Thyroid gland (tissue), 4 donors: ENCODE measurements at places on chromosomes 6 and 20. TPM values are rescaled to one million over a fixed set of nuclear protein-coding genes. Genes with fewer than 3 reads are reported as not detected.

GRCh38 chr6:147035886-147036285, 168.3 kb upstream of the STXBP5 start:
- H3K27me3 ChIP-seq: no peaks in the 10 kb centered on the region
- H3K4me1 ChIP-seq: no peaks in the 10 kb centered on the region
- H3K4me3 ChIP-seq: no peak overlapping the region
- no peak overlapping the region for H3K27ac ChIP-seq

DNA sequence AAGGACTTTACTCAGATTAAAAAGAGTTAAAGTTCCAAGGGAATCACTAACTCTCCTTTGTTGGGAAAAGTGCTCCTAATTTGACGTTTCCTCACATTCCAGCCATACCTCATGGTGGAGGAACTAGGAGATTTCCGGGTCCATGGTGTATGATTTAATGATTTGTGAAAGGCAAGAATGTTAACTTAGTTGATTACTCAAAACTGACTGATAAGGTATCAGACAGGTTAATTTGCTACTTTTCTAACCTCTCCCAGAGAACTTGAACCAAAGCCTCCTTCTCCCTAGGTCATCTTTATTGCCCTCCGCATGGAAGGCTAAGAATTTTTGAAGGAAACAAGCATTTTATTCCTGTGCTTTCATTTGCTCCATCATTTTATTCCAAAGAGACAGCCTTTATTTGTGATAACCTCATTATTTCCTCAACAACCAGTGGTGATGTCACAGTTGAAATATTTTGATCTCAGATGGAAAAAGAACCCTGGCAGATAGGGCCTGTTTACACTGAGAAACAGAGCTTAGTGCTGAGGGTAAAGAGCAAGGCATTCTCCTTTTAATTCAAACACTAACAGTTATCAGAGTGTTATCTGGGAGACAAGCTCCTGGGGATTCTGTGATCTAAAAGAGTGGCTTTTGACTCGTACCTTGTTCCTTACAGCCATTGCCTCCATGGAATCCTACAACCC, 57.4 kb upstream of the BMP2 start:
- no peak overlapping the region for H3K4me3 ChIP-seq
- H3K27ac ChIP-seq: peak overlapping the region; percentile 96
- H3K36me3 ChIP-seq: no peaks in the 10 kb centered on the region

- no peak overlapping the region for H3K4me3 ChIP-seq
- no peak for DNase-seq
- H3K36me3 ChIP-seq: no peaks in the 10 kb centered on the region
- no peak overlapping the region for H3K27ac ChIP-seq
These were observed 289.5 kb downstream of the ESR1 start for GRCh38 chr6:152096863-152097496.

- H3K27ac ChIP-seq: peak overlapping the region; percentile 37
- no peak overlapping the region for H3K4me3 ChIP-seq
- DNase-seq: peak; percentile 44
- peaks cover 12% of the 10 kb centered on the region for H3K4me1 ChIP-seq
These were observed 2.7 kb upstream of the DTD1 start for GRCh38 chr20:18585134-18585533.

PI3 gene
- not detected for total RNA-seq
